ENCODE measurements at places on chromosomes 16 and 17.

DNA sequence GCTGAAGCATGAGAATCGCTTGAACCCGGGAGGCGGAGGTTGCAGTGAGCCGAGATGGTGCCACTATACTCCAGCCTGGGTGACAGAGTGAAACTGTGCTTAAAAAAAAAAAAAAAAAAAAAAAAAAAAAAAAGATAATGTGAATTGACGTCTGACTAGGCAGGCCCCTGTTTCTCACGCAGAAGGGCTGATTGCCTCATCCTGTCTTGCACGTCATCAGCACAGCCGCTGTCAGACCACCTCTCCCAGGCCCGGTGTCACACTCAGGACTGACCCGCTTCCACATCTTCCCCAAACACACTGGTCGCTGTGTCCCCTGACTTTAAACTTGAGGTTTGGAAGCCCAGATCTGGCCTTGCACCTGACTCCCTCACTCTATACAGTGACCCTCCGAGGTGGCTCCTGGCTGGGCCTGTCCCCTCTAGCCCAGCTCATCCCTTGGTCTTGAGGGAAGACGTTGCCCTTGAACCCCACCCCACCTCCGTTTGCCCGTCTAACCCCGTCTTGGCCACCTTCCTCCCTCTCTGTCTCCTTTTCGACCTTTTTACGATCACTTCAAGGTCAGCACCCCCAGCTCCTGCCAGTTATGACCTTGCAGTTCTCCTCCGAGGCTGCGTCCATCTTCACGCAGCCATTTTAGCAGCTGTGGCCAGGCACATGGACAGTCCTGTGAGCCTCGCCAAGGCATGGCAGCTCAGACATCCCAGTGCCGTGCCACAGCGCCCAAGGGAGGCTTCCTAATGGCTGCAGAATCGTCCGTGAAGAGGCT is 149.9 kb upstream of the PLCG2 start:
- no peak for DNase-seq

DNA sequence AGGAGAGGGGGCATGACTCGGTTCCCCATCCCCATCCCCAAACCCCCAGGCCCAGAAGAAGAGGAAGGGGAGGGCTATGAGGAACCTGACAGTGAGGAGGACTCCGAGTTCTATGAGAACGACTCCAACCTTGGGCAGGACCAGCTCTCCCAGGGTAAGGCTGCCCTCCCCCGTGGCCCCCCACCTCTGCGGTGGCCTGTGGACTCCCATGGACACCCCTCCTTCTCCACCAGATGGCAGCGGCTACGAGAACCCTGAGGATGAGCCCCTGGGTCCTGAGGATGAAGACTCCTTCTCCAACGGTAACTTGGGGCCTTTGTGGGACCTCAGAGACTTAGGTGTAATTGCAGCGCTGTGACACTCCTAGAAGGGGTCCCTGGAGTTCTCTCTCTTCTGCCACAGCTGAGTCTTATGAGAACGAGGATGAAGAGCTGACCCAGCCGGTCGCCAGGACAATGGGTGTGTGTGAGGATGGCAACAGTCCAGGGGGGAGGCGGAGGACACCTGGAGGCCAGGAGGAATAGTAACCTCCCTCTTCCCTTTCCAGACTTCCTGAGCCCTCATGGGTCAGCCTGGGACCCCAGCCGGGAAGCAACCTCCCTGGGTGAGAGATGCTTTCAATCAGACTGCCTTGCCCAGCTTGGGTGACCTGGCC is 5.6 kb downstream of the CD19 start:
- no peak for DNase-seq

DNA sequence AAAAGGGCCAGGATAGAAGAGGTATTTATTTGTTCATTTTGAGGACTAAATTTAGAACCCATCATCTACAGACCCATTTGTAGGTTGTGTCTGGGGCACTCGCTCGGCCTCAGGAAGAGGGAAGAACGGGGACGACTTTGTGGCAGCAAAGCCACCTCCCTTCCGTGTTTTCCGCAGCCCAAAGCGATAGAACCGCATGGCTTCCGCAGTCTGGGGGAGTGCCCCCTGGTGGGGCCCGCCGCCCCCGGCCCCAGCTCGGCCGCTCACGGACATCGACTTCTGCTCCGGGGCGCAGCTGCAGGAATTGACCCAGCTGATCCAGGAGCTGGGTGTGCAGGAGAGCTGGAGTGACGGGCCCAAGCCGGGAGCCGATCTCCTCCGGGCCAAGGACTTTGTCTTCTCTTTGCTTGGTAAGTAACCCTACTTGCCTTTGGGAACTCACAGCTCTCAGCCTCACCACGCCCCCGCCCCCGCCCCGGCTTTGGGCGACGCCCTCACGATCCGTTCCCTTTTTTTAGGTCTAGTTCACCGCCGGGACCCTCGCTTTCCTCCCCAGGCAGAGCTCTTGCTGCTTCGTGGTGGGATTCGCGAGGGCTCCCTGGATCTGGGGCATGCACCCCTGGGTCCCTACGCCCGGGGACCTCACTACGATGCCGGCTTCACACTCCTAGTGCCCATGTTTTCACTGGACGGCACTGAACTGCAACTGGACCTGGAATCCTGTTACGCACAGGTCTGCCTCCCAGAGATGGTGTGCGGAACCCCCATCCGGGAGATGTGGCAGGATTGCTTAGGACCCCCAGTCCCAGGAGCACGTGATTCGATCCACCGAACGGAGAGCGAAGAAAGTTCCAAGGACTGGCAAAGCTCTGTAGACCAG is 681 bp downstream of the TMEM102 start:
- DNase-seq: peak; percentile 55

GRCh38 chr17:75250009-75250471 is 11.4 kb downstream of the GGA3 start:
- no peak for DNase-seq

- peak; percentile 68 for DNase-seq
These were observed at the start of gene WSCD1 for GRCh38 chr17:6069539-6070429. TSS of gene WSCD1 (plus strand) at chr17:6070379. CDS start at chr17:6080659, 10,280 bp downstream.

GRCh38 chr16:69084289-69084688 is 21.2 kb upstream of the HAS3 start:
- no peak for DNase-seq

DNA sequence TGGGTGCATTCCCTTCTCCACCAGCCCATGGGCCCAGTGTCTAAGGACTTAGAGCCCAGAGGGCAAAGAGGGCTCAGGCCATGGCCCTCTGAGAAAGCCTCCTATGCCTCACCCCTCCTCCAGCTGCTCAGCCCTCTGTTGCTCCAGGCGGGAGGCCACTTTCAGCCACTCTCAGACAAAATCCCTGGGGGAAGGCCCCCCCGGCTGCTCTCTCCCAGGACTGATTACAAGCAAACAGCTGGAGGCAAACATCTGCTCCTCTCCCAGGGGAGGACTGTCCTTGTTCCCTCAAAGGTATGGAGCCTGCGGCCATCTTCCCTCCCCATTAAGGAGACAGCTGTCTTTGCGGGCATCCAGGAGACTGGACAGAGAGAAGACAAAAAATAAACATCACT is 54.9 kb upstream of the DLX4 start:
- no peak for DNase-seq

DNA sequence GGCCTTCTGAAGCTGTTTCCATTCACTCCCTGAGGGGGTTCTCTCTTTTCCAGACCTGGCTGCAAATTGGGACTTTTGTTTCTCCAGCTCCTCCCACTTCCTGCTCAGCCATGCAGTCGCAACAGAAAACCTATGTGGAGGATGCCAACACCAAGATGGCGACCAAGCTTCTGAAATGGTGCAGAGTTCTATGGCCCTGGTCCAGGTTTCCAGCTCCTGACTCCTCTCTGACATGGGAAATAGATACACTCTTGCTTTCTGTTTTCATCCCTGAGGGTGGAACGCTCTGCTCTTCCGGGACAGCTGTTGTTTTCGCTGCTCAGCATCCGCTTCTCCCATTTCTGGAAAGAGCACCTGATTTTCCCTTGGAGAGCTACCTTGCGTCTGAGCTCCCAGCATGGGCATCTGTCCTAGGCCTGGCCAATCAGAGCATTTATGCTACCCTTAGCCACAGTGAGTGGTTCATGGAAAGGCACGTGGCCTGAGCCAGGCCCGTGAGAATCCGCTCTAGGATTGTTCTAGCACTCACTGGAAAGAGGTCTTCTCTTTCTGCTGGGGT is 8.1 kb downstream of the GPRC5B start:
- DNase-seq: no peak

DNA sequence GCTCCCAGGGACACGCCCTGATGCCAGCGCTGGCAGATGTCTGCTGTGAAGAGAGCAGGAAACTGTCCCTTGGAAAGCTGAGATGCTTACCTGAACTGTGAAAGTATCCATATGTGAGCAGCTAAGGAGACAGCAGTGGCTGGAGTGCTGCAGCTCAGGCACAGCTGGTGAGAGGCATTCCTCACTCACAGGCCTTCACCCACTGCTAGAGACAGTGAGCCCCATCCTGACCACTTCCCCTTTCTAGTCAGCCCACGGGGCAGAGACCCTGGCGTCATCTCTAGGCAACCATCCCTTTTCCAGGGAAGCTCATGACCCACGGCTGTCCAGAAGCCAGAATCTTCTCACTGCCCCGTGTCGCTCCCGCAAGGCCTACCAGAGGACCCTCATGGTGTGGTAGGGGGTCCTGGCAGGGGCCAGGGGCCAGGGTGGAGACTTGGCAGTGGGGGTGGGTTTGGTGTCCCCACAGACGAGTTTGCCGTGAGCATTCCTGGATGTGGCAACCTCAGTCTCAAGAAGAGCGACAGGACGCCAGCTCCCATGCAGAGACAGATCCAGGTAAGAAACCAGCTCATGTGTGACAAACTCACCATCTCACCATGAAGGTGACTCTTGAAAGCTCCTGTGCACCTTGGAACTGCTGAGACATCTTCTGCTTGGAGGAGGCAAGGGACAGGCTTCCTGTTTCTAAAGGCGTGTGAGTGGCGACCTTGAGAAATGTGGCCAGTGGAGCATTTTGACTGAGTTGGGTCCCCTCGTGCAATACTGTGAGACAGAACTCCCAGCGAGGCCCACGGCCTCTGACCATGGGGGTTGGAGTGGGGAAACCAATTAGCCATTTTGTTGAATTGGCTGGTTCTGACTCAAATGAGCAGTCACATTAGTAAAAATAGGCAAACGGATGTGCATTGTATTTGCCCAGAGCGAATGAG is at the start of gene SCIMP:
Gene SCIMP (minus strand): TSS at position 216 of the 932 bp plus-strand sequence. CDS start 105 bp downstream, at position 111.
- no peak for DNase-seq
